G401 (cell line): ENCODE measurements at places on chromosomes 6 and 20. TPM values are rescaled to one million over a fixed set of nuclear protein-coding genes. Genes with fewer than 3 reads are reported as not detected.
A peak's percentile ranks its signal among the peaks of the same experiment; 100 is the strongest.

Gene TREML2
- not detected in 2 replicates for total RNA-seq

Gene NR2E1
- 0.31 TPM in 1 of 2 replicates, not detected in the other for total RNA-seq

Gene SPATS1
- 8.4 and 10.1 TPM in 2 replicates for total RNA-seq

Gene SUMO4
- not detected in 2 replicates for total RNA-seq

Gene SLCO4A1
- total RNA-seq, result 9.2 and 10.3 TPM in 2 replicates

Gene MAVS
- total RNA-seq, result 14.1 and 16.3 TPM in 2 replicates

Gene PRRT1
- 0.51 TPM in 1 of 2 replicates, not detected in the other for total RNA-seq

Gene HSPA12B
- total RNA-seq, result not detected in 2 replicates

Gene SIRPD
- not detected in 2 replicates for total RNA-seq

Gene ASIP
- not detected in 2 replicates for total RNA-seq

- DNase-seq, result no peak
Measured at GRCh38 chr6:72976484-72976883, 248.8 kb downstream of the KHDC1L start.

DNA sequence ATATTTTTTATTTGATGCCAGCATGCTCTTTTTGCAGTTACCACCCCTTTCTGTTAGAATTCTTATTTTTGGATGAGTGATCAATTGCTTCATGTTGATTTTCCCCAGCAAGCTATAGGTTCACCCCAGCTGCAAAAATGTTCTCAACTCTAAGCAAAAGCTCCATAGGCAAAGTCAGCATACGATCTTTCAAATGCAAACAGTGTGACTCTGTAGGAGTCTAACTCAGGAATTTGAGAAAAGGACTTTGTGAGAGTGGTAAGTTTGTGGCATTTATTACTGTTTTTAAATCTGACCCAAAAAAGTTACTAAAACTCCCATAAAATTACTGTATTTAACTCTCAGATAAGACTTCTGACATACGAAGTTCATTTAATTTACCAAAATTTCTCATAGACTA, 134.9 kb upstream of the HSF2 start:
- DNase-seq, result no peak

DNA sequence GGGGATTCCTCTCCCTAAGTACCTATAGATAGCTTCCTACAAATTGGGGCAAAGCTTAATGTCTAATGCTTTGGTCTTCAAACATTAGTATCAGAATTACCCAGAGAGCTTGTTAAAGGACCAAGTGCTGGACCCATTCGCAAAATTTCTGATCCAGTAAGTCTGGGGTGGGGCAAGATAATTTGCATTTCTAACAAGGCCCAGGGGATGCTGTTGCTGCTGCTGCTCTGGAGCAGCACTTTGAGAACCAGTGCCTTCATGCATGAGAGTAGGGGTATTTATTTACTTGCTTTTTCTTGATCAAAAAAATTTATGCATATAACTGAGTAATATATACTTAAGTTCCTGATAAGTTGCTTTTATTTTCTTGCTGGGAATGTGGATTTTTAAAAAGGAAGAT, 24.5 kb upstream of the COL19A1 start:
- DNase-seq, result no peak

GRCh38 chr6:138162111-138162954, 594 bp downstream of the ARFGEF3 start:
- peak; percentile 60 for DNase-seq

DNA sequence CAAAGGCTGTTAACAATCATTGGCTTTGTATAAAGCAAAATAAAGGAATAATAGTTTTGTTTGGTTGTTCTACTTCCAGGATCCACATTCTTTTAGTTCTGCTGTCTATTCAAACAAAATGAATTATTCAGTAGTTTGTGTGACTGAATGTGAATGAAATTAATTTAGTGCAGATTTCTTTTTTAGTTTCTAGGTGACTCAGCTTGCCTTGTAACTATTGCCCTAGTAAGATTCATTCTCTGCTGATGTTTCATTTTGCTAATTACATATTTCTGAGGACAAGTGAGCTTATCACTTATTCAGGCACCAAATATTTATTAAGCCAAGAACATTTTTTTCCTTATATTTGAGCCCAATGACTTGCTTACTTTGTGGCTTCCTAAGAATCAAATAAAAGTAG, 46.5 kb upstream of the RIPOR2 start:
- DNase-seq, result no peak

DNA sequence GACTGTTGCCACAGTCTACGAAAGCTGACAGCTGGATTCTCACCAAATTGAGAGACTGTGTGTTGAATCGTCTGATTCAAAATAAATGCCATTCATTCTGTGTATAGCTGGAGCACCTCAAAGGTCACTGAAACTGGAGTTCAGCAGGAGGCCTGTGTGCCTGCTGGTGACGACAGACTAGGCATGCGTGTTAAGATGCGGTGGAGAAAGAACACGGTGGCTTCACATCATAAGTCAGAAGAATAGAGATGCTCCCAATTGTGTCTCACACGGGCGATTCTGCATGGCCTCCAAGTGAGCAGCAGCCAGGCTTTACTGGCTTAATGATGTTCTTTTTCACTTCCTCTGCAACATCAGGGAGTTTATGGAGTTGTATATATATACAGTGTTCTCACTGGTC, 32.3 kb downstream of the SNHG17 start:
- no peak for DNase-seq

GRCh38 chr20:58822748-58823730, 27.7 kb downstream of the GNAS-AS1 start:
- DNase-seq, result no peak

- no peak for DNase-seq
Measured at GRCh38 chr6:154930451-154930851, 64.7 kb upstream of the TIAM2 start.

GRCh38 chr6:100175814-100176310, 181.8 kb upstream of the MCHR2 start:
- DNase-seq, result no peak

- no peak for DNase-seq
Measured at GRCh38 chr6:115594891-115595290, 465.8 kb downstream of the FRK start.

- no peak for DNase-seq
Measured at GRCh38 chr20:50891138-50891537, 40.1 kb downstream of the ADNP start.

- DNase-seq, result no peak
Measured at GRCh38 chr6:160790028-160790792, 88.2 kb downstream of the PLG start.

GRCh38 chr20:17916433-17916891, 52.1 kb downstream of the SNX5 start:
- DNase-seq, result peak; percentile 83

DNA sequence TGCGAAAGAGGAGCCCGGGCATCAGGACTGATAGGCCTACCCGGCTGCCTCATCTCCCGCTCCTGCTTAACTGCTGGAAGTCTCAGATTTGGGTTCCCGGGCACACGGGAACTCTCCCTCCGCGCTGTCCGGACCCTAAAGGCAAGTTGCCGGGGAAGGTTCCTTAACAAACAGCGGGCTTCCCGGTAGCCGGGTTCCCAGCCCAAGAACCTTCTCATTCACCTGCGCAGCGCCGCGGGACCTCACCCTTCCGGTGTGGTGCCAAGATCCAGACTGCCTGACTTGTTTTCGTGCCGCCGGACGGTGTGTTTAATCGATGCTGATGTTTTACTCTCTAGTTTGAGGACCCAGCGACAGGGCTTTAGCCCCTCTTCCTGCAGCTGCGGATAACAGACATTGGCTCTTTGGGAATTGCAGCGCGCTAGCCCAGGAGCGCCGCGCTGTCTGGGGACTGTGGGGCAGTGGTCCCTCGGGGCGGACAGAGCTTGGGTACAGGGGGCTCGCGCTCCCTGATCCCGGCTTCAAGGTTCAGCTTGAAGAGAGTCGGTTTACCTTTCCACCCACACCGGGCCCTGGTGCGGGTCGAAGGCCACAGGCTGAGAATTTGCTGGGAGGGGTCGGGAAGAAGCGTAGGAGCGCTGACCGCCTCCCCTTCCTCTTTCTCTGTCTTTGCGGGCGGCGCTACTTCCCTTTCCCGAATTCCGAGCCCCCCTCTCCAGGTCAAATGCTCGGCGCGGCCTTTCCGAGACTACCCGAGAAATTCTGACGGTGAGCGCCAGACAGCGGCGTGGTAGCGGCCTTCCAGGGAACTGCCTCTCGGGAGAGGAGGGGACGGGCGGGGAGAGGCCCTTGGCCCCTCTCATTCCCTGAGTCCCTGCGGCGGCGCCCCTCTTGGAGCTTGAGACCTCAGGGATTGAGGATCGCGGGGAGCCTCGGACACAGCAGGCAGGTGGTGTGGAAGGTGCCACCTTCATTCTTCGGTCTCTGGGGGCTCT, 17.2 kb downstream of the ABT1 start:
- DNase-seq, result peak; percentile 39

DNA sequence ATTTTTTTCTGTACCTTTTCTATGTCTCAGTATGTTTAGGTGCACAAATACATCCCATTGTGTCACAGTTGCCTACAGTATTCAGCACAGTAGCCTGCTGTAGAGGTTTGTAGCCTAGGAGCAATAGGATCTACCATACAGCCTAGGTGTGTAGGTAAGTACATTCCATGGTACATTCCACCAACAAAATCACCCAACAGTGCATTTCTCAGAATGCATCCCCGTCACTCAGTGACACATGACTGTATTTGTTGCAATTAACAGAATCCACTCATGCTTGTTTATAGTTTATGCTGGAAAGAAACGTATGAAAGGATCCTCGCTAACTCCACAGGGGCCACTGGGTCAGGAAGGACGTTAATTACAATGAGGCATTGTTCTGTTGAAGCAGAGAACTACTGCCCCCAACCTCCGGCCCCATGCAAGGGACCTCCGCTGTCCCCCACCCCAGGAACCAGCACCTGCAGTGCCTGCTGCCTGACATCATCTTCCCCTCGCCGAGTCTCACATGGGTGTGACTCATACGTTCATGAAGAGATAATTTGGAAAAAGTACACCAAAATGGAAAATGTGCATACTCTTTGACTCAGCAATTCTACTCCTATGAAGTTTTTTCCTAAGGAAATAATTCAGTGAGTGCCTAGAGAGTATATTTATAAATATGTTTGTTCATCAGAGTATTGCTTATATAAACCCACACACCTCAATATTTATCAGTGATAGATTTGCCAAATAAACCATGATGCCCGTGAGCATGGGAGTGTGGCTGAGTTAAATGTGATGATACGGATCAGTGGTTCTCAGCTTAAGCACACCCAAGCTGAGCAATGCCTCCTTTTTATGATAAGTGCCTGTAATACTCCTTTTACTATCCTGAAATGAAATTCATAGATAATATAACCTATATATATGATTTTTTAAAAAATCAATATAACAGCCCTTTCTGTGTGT, 156.4 kb upstream of the ECI2 start:
- DNase-seq, result no peak

DNA sequence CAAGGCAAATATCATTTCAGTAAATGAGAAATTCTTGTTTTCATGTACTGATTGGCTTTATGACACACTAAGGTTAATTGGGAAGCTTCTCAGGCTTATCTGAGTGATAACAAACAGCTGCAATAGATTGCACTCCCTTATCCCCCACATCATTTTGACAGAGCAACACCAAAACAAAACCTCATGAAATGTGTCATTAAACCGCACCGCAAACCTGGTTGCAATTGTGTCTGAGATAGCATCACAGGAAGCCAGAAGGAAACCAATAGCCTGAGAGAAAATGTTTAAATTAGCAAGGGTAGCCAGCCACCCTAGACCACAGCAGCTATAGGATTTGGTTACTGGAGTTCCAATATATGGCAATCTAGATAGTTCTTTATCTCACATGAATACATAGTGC, 31.6 kb upstream of the LAMA4 start:
- no peak for DNase-seq

- DNase-seq, result no peak
Measured at GRCh38 chr20:57828696-57829095, 118.9 kb upstream of the PMEPA1 start.

DNA sequence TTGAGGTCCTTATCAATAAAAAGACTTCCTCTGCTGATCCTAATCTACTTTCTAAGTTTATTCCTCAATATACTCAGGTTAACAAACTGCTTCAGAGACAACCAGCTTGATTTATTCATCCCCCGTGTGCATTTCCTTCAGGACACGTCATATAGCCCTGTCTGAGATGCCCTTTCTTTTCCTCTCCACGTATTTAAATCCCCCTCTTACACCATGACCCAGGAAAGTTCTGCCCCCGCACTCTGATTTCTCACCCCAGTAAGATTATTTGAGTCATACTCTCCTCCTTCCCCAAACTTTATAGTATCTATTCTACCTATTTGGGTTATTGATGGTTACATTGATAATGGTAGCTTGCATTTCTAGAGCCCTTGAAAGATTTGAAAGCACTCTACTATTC, 9.8 kb upstream of the CGA start:
- no peak for DNase-seq

DNA sequence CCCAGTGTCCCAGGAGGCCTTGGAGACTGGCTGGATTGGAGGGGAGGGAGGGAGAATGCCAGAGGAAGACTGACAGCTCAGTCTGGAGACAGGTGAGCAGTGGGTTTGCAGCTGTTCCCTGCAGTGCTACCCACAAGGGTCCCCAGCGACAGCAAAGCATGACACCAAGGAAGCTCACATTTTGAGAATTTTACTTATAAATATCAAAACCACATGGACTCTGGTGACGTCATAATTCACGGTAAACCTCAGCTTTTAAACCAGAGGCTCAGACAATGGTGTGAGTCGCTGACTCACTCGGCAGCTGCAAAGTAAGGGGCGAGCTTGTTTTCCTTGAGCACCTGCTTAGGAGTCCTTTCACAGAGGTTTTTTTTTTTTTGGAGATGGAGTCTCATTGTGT, 65.2 kb downstream of the THBS2 start:
- DNase-seq, result no peak

DNA sequence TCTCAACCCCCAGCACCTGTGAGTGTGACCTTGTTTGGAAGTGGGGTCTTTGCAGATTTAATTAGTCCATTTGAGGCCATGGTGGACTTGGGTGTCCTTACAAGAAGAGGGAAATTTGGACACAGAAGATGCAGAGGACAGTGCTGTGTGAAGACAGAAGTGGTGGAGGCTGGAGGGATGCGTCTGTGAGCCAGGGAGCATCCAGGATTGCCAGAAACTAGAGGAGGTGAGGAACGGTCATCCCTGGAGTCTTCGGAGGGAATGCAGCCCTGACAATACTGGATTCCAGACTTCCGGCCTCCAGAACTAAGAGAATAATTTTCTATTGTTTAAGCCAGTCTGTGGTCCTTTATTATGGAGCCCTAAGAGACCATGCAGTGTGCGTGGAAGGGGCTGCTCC, 22.9 kb upstream of the NPBWR2 start:
- no peak for DNase-seq

DNA sequence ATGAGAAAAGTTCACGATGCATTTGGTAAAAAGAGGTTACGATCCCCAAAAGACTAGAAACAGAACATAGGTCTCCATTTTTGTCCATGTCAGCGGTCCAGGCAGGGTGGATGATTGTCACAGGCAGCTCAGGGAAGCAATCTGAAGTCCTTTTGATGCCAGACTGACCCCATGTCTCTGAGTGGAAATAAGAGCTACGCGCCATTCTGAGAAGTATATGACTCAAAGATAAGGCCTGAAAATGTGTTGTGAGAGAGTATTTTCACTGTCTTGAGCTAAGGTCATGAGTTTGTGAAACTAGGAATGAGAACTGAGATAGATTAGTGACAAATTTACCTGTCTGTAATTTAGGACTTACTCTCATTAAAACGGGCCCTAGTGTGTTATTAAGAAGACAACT, 69.5 kb downstream of the LYRM4 start:
- no peak for DNase-seq
